ENCODE measurements at places on chromosomes 16 and 17.

DNA sequence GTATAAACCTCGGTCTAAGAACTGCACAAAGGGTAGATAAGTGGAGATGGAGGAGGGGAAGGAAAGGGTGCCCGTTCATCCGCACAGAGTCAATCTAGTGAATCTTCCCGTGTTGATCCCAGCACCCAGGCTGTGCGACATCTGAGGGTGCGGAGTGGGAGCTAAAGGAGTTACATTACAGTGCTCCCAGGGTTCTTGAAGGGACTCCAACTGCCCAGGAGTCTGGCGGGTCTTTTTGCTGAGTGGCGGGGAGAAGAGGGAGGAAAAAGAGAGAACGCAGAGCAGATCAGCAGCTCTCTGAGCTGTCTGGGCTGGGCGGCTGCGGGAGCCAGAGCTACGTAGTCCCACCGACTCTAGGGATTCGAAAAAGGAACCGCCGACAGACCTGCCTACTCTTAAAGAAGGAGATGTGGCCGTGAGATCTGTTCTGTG, 1.6 kb upstream of the CA10 start:
- DNase-seq: no peak

DNA sequence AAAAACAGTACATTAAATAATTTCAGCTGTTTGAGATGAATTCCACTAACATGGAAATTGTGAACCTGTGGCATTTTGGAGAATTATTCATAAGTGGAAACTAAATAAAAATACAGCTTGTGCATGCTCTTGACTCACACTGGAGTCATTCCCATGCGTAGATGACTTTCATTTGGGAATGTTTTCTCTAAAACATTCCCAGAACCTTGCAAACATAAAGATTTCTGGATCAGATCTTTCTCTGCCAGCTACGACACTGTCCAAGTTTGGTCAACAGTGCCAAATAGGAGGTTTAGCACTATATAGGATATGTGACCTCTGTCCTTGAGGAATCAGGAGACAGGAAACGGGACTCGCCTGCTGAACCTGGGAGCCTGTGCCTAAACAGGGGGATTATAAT, 400.9 kb downstream of the SLC39A11 start:
- no peak for DNase-seq

- DNase-seq: no peak
These were observed 59.7 kb upstream of the DHX40 start for GRCh38 chr17:59505610-59506276.

DNA sequence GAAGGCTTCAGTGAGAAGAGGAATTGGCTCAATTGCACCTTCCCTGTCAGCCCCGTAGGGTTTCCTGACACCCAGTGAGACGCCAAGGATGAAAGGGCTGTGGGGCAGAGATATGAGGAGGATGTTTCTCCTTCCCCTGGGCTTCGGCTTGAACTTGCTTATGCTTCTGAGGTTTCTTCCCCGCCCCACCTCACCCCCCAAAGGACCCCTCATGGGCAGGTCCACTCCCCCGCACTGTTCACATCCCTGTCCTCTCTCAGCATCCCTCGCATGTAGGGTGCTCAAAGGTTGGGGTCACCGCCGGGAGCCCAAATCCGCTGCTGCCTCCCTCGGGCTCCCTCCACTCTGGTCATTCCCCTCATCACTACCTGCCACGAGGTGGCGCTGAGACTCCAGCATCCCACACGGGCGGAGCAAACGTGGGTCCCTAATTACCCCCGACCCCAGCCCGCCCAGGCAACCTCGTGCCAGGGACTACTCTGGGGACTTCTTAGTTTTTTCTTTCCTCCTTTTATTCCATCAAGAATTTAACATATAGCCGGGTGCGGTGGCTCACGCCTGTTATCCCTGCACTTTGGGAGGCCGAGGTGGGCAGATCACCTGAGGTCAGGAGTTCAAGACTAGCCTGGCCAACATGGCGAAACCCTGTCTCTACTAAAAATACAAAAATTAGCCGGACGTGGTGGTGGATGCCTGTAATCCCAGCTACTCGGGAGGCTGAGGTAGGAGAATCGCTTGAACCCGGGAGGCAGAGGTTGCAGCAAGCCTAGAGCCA, 3.3 kb upstream of the TRARG1 start:
- DNase-seq: no peak

- no peak for DNase-seq
These were observed 151.9 kb downstream of the SALL1 start for GRCh38 chr16:50999181-50999580.

DNA sequence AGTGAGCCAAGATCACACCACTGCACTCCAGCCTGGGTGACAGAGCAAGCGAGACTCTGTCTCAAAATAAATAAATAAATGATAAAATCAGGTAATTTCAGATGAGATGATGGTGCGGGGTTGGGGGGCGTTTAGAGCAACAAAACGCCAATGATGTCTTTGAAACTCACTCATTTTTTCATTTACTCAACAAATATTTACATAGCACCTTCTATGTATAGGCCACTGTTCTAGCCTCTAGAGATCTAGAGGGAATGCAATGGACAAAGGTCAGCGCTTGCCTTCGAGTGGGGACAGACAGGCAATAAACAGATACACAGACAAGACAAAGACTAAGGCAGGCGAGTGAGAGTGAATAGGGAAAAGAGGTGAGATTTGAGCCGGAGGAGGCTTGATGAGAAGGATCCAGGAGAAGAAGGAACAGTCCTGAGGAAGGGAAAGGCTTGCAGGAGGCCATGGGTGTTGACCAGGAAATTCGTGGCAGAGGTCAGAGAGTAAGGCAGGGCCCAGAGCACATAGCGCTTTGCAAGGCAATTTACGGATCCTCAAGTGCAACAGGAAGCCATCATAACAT, 14.1 kb downstream of the ALDH3A1 start:
- no peak for DNase-seq
